Renal cortex interstitium (tissue), 15 donors: ENCODE measurements at places on chromosomes 6 and 20. TPM values are rescaled to one million over a fixed set of nuclear protein-coding genes. Genes with fewer than 3 reads are reported as not detected.

GRCh38 chr20:57069442-57069841 is 197.0 kb downstream of the BMP7 start:
- no peak for DNase-seq

GRCh38 chr6:145099713-145100112 is 635.6 kb downstream of the EPM2A start:
- DNase-seq = no peak

The MROH8 gene
- 7.8 TPM for polyA plus RNA-seq

DNA sequence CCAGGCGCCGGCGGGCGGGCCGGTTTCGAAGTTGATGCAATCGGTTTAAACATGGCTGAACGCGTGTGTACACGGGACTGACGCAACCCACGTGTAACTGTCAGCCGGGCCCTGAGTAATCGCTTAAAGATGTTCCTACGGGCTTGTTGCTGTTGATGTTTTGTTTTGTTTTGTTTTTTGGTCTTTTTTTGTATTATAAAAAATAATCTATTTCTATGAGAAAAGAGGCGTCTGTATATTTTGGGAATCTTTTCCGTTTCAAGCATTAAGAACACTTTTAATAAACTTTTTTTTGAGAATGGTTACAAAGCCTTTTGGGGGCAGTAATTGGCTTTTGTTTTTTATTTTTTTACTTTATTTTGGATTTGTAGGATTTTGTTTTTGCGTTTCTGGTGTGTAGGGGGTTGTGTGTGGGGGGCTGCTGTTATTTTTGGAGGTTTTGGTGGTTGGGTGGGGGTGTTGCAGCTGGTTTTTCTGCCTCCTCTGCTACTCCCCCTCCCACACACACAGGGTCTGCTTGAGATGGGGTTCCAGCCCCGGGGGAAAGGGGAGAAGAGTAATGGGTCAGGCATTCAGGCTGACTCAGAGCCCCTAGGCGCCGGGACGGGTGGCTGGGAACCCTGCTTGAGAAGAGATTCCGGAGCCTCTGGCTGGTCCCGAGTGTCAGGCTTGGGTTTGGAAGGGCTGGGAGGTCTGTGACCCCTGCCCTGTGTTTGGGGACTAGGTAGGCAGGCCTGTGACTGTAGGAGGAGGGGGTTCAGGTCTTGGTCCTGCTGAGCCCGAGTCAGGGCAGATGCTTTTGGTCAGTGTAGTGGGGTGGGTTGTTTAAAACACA is 2.0 kb downstream of the CEBPB start:
- DNase-seq = peak; percentile 54

DNA sequence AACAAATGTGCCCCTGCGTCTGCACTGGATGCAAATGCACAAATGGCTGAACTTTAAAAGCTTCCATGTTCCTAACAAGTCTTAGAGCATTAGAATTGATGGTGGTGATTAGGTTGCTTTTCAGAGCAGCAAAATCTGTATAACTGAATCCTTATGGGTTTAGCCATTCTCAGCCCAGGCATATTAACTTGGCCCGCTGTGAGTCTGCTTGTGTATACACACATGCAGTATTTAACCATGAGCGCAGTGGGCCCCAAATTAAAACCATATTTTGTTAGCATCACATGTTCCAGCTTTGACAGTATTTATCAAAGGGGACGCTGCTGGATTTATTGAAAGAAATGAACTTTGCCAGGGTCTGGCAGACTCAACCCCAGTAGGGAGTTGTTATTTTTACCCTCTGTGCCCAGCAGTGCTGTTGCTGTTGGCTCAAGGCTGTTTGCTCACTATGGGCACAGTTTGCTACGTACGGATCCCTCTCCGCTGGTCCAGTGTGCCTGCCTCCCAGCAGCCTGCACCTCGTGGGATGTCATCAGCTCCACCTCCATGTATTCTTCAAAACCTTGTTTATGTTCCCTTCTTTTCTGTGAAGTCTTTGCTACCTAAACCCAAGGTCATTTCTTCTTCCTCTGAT is 144.7 kb downstream of the QRSL1 start:
- DNase-seq = no peak
